Upper lobe of left lung (tissue), 6 donors: ENCODE measurements at places on chromosomes 11 and 22. TPM values are rescaled to one million over a fixed set of nuclear protein-coding genes. Genes with fewer than 3 reads are reported as not detected.

GRCh38 chr11:78567209-78567608, 7.5 kb downstream of the NARS2 start:
- no peak for DNase-seq

GRCh38 chr22:43840851-43841250, 21.5 kb downstream of the SULT4A1 start:
- no peak for DNase-seq

Gene CRACR2B
- 29.0 TPM for total RNA-seq

Gene NOL12
- total RNA-seq: 27.0 TPM
